Omental fat pad (tissue), 4 donors: ENCODE measurements at places on chromosomes 3 and 15.

- DNase-seq = no peak
Measured at GRCh38 chr3:8984526-8984925, 21.3 kb upstream of the RAD18 start.

DNA sequence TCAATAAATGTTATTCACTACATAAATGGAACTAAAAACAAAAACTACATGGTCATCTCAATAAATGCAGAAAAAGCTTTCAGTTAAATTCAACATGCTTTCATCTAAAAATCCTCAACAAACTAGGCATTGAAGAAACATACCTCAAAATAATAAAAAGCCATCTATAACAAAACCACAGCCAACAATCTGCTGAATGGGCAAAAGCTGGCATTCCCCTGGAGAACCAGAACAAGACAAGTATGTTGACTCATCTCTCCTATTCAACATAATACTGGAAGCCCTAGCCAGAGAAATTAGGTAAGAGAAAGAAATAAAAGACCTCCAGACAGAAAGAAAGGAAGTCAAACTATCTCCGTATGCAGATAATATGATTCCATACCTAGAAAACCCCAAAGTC lies 759.9 kb downstream of the EPHA3 start:
- DNase-seq = no peak

GRCh38 chr15:66138892-66139590 lies 114.5 kb downstream of the MEGF11 start:
- no peak for DNase-seq

- DNase-seq = no peak
Measured at GRCh38 chr3:187743195-187744141, 1.8 kb downstream of the BCL6 start.

GRCh38 chr3:72520690-72521308 lies 327.4 kb downstream of the SHQ1 start:
- DNase-seq = no peak

- DNase-seq = no peak
Measured at GRCh38 chr3:40770061-40770460, 245.3 kb downstream of the ZNF621 start.

DNA sequence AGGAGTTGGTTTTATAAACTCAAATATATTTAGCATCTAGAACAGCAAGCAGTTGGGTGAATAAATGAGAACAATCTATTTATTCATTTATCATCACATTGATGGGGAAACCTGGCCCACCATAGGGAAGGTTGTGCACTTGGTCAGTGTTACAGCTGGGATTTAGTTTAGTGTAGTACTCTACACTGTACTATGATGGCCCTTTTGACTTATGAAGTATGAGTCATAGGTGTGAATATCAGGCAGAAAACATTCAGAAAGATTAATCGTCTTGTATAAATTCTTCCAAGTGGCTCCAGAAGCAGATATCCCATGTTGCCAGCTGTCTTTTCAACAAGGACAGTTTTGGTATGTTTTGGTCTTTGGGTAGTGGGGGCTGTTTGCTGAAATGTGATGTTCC lies 38.0 kb downstream of the BBS4 start:
- no peak for DNase-seq

DNA sequence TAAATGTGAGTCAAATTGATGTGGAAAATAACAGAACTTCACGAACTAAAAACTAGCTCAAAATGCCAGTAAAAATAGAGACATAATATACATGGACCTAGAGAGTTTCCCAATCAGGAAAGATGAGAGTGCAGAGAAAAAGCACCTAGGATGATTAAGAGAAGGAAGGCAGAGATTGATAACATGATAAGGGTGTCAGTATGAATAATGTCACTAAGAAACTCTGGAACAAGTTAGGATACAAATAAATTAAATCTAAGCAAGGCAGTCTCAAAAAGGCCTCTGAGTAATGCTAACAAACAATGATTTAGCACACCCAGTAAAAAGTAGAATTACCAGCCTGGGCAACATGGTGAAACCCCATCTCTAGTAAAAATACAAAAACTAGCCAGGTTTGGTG lies 304.7 kb upstream of the DPPA4 start:
- no peak for DNase-seq

- DNase-seq = no peak
Measured at GRCh38 chr3:171328419-171329082, 131.7 kb downstream of the TNIK start.

DNA sequence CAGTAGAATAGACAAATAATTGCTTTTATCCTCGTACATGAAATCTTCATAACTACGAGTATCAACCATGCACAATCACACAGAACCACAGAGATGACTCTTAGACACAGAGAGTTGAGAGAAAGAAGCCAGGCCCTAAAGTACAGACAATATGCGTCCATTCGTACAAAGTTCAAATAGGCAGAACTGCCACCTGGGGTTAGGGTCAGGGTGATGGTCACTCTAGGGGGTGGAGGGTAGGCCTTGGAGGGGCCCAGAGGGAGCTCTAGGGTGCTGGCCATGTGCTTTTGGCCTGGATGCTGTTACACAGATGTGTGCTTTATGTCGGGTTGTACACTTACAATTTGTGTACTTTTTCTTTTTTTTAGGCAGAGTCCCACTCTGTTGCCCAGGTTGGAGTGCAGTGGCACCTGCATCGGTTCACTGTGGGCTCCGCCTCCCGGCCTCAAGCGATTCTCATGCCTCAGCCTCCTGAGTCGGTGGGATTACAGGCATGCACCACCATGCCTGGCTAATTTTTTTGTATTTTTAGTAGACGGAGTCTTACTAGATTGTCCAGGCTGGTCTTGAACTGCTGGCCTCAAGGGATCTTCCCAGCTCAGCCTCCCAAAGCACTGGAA lies 65.9 kb upstream of the KLF13 start:
- no peak for DNase-seq

DNA sequence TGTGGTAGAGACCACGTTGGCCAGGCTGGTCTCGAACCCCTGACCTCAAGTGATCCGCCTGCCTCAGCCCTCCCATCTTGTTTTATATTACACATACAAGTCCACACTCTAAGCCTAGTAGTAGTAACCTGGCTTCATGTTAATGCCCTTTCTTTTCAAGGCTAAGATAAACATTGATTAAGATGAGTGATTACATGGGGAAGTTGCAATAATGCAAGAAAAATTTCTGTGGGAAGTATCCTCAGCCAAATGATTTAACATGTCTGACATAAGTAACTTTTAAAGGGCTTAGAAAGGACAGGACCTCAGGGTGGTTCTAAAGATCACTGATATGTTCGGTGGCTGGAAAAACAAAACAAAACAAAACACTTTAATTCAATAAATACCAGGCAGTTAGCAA lies 72.1 kb downstream of the SFMBT1 start:
- DNase-seq = no peak

- DNase-seq = no peak
Measured at GRCh38 chr15:43270676-43271306, 4.1 kb upstream of the TGM5 start.

GRCh38 chr15:71448688-71449114 lies 333.4 kb downstream of the THSD4 start:
- no peak for DNase-seq

DNA sequence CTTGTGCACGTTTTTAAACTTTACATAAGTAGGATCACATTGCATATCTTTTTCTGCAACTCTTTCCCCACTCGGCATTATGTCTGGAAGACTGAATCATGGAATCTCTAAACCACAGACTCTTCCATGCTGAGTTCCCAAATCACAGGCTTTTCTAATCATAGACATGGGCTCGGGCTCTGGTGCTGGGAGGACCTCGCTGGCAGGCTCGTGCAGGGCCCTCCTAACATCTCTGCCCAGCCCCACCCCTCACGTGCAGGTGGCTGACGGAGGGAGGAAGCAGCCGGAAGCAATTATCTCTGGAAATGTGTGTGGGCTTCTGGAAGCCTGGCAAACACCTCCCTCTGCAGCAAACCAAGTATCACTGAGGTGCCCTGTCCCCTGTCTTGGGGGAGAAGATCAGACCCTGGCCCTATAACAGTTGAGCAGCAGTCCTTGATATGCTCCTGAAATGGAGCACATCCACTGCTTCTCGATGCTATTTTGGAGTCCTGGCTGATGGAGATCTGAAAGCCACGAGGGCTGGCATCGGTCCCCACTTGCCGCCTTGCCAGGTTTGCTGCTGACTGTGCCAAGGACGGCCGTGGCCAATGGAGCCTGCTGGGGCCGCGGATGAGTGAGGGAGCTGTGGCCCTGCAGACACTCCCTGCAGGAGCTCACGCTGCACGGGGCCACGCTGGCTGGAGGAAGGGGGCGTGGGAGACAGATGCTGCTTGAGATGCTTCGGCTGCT lies 4.4 kb upstream of the IQSEC1 start:
- DNase-seq = no peak

- no peak for DNase-seq
Measured at GRCh38 chr3:13045241-13045903, 27.9 kb downstream of the IQSEC1 start.

DNA sequence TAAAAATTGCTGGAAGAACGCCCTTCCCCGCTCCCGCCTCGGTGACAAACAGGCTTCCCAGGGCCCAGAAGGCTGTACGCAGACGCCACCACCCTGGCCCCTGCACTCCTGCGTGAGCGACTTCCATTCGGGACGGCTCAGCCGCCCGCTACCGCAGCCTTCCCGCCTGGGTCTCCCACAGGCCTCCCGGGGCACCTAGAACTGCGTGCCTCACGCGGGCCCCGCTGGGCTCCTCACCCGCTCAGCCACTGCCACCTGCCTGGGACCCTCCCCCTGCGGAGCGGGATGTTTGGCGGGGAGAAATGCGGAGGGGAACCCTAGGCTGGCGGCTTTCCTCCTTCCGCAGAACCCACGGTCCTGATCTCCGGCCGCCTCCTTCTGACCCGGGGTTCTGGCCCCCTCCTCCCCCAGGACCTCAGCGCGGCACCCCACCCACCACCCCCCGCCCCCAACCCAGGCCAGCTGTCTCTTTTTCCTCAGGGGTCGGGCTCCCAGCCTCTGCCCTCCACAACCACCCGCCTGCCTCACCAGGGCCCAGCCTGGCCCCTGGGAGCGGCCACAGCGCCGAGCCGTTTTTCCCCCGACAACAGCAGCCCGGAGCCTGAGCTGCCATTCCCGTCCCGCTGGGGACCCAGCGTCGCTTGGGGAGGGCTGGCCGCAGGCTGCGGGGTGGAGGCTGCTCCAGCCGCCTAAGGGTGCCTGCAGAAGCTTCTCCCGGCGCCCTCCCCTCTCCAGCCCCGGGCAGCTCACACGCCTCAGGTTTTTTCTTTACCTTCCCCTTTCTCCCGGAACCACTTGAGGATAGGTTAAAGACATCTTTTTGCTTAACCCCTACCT lies 27.6 kb upstream of the RAB7A start:
- DNase-seq = no peak

DNA sequence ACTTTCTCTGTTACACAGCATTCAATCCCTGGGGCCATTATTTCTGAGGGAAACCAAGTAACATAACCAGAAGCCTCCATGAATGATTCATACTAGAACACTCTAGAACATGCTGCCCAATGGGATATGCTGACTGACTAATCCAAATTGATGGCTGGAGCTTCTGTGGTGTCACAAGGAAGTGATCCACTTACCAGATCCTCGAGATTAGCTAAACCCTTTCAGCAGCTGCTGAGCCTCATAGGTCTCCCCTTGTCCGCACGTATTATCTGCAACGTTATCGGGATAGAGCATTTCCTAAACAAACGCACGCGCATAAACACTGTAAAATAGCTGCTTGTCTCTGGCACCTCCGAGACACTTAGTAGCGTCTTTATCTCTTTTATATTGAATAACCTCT lies 61.2 kb upstream of the PROK2 start:
- DNase-seq = no peak

DNA sequence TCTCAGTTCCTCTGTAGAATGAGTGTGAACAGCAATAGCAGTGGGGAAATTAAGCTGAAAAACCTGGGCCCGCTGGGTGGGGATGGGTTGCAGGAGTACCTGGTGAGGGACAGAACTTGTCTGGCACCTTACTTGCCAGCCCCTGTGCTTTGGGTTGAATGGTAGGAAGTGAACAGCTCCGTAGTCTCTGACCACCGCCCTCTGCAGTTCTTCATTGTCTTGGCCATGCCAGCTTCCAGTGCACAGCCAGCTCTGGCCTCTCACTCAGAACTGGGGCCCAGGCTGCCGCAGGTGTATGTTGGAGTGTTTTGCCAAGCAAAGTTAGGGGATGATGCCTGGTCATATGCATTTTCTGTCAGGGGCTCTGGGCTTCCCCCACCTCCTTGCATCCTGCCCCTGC lies 14.0 kb upstream of the CHST14 start:
- no peak for DNase-seq

DNA sequence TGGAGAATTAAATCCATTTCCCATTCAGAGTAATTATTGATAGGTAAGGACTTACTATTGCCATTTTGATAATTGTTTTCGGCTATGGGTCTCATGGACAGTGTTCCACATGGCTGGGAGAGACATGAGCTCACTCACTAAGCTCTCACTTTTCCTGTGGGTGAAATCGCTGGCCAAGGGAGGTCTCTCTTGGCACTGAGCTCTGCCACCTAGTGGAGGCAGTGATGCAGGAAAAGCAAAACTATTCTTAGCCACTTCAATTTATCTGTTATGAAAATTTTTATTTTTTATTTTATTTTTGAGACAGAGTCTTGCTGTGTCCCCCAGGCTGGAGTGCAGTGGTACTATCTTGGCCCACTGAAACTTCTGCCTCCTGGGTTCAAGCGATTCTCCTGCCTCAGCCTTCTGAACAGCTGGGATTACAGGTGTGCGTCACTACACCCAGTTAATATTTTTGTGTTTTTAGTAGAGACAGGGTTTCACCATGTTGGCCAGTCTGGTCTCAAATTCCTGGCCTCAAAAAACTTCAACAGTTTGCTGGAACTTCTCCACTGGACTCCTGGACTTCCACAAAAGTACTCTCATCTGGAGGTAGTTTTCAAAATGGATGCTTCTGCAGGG lies 4.7 kb upstream of the RNF13 start:
- DNase-seq = no peak

- no peak for DNase-seq
Measured at GRCh38 chr15:40511472-40512133, 40.8 kb downstream of the CHST14 start.

DNA sequence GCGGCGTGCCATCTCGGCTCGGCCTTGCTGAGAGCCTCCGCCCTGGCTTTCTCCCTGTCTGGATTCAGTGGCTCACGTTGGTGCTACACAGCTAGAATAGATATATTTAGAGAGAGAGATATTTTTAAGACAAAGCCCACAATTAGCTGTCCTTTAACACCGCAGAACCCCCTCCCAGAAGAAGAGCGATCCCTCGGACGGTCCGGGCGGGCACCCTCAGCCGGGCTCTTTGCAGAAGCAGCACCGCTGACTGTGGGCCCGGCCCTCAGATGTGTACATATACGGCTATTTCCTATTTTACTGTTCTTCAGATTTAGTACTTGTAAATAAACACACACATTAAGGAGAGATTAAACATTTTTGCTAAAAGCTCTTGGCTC lies 54.1 kb downstream of the PLXNA1 start:
- no peak for DNase-seq

- no peak for DNase-seq
Measured at GRCh38 chr3:181383201-181383600, 328.5 kb upstream of the SOX2 start.

- no peak for DNase-seq
Measured at GRCh38 chr3:141052201-141053069, 1.3 kb downstream of the SPSB4 start.
